H4 (cell line): ENCODE measurements at places on chromosomes 7 and 10.

GRCh38 chr7:95845007-95845406 is 72.7 kb downstream of the DYNC1I1 start:
- DNase-seq: no peak

DNA sequence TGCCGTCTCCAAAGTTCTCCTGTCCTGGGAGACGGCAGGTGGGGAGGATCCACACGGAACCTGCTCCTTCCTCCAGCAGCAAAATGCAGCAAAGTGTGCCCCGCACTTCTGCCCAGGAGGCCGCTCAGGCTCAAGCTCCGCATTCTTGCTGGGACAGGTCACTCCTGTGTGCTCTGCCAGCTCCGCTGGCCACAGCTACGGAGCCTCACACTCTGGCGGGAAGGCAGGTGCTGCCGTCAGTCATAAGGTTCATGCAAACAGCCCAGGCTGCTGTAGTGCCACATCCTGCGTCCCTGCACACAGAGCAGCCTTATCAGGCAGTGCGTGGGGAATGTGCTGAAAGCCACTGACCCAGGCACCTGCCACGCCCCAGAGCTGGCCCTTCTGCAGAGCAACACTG is 22.4 kb downstream of the ADGRA1 start:
- no peak for DNase-seq

- DNase-seq: no peak
Observed at GRCh38 chr7:98761225-98761624, 108.6 kb downstream of the TMEM130 start.

DNA sequence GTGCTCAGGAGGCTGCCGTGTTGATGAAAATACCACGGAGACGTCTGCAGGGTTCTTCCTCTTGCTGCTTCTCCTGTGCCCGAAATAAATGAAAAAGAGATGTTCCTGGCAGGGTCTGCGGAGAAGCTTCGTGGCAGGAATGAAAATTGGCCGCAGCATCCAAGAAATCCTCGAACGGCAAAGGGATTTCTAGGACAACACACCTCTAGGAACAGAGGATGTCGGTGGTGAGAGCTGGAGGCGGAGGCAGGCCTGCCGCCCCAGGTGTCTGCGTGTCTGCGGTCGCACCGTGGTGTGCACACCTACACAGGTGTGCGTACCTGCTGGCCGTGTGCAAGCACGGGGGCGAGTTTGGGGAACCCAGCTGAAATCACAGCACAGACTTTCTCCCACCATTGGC is 43.4 kb downstream of the TMEM130 start:
- DNase-seq: no peak

- DNase-seq: no peak
Observed at GRCh38 chr7:69318794-69319193, 279.5 kb upstream of the AUTS2 start.
